ENCODE measurements at places on chromosomes 12 and 14. TPM values are rescaled to one million over a fixed set of nuclear protein-coding genes. Genes with fewer than 3 reads are reported as not detected.

The MDGA2 gene
- total RNA-seq = not detected

The FOXN4 gene
- not detected for total RNA-seq

The AICDA gene
- 0.12 TPM for total RNA-seq

The NID2 gene
- 41.2 TPM for total RNA-seq

The MIP gene
- total RNA-seq = not detected

The WIF1 gene
- total RNA-seq = 0.28 TPM

The TGM1 gene
- 36.9 TPM for total RNA-seq

The MANSC1 gene
- 28.0 TPM for total RNA-seq

The C1RL gene
- 18.7 TPM for total RNA-seq

The HELB gene
- 0.86 TPM for total RNA-seq

The GALNT6 gene
- 1.3 TPM for total RNA-seq

The OLR1 gene
- total RNA-seq = 1.6 TPM

The ABCD2 gene
- total RNA-seq = 3.6 TPM

The TAS2R46 gene
- 0.67 TPM for total RNA-seq

The FGD4 gene
- total RNA-seq = 13.5 TPM

The SPIC gene
- not detected for total RNA-seq

The MBD6 gene
- total RNA-seq = 14.4 TPM

The DHH gene
- total RNA-seq = 0.56 TPM

The GALNT4 gene
- total RNA-seq = 3.8 TPM

The GPR68 gene
- 0.55 TPM for total RNA-seq

The CMA1 gene
- not detected for total RNA-seq
